CD4-positive, alpha-beta T cell (primary cell): ENCODE measurements at places on chromosomes 4 and X. TPM values are rescaled to one million over a fixed set of nuclear protein-coding genes. Genes with fewer than 3 reads are reported as not detected.

HTR2C gene
- total RNA-seq: not detected

UBA1 gene
- total RNA-seq: 70.0 TPM

TRIM61 gene
- total RNA-seq: 0.22 TPM

TAF7L gene
- not detected for total RNA-seq

NAA11 gene
- not detected for total RNA-seq

ADGRG2 gene
- total RNA-seq: not detected
